ENCODE measurements at places on chromosomes 3 and 15.

DNA sequence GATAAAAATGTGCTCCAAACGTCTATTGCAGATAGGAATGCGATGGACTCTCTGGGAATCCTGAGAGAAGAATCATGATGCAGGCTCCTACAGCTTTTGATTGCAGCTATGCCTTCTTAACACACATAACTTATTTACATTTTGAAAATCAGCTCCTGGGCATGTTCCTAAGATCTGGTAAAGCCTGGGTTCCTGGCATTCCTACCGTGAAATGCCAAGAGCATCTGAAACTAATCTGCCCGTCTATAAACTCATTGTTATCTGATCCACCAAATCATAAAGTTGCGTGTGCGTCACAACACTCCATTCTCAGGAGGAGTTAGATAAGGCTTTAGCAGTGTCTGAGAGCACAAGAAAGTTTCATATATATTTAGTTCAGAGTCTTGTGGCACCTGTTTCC lies 79.0 kb upstream of the VGLL3 start:
- DNase-seq = no peak

DNA sequence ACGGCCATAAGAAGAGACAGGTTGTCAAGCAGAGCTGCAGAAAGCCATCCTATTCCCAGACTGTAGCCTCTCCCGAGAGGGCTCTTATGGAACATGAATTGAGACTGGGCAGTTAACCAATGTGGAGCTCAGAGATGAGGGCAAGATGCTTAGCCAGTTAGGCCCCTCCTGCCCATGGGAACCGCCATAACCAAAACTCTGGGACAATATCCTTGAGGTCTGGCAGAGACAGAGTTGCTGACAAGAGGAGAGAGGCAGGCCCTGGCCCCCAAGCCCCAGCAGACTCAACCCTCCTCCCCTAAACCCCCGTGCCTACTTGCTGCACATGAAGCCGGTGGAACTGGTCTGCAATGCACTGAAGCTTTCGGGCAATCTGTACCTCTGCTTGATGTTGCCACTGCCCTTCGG lies 4.8 kb downstream of the BMF start:
- DNase-seq = no peak

GRCh38 chr15:34246276-34246976 lies 21.6 kb downstream of the EMC4 start:
- no peak for DNase-seq

- no peak for DNase-seq
Observed at GRCh38 chr3:43399034-43399433, 112.7 kb downstream of the SNRK start.

DNA sequence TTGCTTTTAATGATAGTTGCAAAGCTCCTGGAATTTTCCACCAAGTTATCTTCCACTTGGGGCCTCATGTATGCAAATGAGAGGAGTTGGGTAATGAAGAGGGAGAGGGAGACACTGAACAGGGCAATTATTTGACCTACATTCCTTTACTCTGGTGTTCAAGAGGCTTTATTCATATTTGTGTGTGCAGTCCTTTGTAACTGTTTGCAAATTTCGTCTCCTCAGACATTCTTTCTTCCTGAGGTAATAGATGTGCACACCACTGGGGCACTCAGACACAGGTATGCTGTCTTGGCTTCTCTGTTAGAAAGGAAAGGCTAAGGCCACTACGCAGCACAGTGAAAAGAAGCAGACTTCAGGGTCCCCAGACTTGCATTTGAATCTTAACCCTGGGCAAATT lies 189.7 kb upstream of the IL12A start:
- no peak for DNase-seq

GRCh38 chr15:87045746-87046145 lies 966.1 kb downstream of the AGBL1 start:
- no peak for DNase-seq

DNA sequence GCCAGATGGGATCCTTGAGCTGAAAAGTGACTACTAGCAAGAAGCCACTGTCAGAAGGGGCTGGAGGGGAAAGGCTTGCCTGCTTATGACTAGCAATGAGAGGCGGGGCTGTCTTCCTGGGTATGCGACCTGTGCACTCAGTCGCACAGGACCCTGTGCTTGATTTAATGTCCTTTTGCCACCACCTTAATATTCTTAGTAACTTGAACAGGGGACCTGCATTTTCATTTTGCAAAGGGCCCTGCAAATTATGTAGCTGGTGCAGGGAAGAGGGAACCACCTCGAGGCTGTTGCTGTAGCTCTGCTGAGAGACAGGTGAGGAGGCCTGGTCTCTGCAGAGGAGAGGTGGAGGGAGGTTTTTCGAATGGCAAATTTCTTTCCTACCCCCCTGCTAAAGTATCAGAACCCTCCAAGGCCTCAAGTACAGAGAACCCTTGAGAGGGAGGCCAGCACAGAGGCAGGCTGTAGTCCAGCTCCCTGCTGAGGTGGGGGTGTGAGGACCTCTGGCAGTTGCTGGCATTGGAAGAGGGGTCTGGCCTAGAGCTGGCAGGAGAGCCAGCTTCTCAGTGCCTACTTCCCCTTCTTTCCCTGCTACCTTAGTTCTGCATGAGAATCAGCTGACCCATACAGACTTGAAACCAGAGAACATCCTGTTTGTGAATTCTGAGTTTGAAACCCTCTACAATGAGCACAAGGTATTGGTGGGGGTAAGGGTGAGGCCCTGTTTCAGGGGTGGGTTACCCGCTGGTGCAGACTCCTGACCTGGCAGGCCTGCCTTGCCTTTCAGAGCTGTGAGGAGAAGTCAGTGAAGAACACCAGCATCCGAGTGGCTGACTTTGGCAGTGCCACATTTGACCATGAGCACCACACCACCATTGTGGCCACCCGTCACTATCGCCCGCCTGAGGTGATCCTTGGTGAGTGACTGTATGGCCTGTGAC lies 11.4 kb downstream of the CLK3 start:
- DNase-seq = no peak

DNA sequence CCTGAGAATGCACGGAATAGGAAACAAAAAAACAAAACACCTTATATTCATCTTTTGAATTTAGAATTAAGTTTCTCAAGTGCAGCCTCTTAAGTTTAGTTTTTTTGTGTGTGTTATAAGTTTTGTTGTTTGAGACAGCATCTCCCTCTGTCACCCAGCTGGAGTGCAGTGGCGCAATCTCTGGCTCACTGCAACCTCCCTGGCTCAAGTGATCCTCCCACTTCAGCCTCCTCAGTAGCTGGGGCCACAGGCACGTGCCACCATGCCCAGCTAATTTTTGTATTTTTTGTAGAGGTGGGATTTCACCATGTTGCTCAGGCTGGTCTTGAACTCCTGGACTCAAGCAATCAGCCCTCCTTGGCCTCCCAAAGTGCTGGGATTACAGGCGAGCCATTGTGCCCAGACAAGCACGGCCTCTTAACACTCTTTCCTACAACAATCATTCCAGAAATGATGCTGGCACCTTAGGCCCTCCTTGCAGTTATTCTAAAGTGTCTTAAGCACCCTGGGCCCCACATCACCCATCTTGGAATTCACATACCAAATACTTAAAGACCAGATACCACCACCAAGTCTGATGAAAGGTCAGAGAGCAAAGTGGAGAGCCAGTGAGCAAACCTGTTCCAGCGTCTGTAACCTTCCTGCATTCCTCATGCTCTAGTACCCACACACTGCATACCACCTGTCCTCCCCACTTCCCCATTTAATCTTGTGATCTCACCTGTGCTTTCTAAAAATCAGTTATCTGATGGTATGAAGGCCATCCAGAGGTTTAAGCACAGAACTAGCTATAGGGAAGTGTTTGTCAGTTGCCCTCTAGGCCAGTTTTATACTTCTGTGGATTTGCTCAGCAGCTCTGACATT lies 6.9 kb upstream of the SPG11 start:
- no peak for DNase-seq

DNA sequence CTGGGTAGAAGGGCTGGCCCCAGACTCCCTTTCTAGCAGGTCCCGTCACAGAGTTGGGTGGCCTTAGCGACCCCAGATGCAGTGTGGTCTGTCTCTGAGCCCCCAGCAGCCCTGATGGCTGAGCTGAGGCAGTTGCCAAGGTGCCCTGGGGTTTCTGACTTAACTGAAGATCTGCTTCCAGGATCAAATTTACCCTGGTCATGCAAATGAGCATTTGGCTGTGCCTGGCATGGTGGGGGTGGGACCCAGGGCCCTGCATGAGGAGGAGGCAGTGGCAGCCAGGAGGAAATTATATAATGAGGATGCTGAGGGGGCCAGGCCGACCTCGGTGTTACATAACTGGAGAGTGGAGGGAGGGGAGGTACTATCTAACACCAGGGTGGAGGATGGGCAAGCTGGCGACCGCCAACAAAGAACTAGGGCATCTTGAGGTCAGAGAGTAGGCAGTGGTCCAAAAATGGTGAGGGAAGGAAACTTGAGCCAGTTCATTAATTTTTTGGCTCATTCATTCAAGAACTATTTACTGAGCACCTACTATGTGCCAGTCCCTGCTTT lies 16.4 kb downstream of the PLEKHO2 start:
- no peak for DNase-seq

DNA sequence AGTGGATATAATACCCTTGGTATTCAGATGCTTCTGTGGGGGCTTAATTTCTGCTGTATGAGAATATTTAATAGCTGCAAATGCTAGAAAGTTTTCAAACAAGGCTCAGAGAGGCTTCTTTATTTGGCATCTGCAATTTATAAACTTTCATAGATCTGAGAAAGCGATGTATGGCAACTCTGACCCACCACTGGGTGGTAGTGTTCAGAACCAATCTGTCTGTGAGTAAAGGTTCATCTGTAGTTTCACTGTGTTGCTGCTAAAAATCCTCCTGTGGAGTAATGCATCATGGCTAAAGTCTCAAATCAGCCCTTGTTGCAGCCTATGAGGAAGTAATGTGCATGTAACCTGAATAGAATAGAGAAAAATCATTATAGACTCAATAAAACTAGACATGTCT lies 47.4 kb downstream of the CLSTN2 start:
- no peak for DNase-seq

GRCh38 chr3:52770496-52771333 lies at the start of gene NEK4:
Gene NEK4 (minus strand): TSS chr3:52770940. CDS start chr3:52770746, 194 bp downstream.
- DNase-seq = peak; percentile 81

DNA sequence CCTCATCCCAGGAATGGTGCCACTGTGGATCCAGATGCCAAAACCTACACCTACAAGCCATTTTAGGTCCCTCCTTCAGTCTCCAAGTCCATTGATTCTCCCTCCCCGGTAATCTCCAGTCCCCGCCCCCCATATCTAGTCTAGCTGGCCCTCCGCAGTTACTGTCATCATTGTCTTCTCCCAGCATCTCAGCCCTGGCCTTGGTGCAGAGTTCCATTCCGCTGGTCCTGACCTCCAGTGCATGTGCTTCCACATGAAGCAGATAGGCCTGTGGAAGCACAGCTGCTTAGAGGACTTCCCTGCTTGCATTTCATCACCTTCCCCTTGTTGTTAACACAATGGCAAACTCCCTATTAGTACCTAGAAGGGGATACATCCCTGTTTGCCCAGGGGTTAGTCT lies 331.8 kb downstream of the LRTM1 start:
- no peak for DNase-seq

DNA sequence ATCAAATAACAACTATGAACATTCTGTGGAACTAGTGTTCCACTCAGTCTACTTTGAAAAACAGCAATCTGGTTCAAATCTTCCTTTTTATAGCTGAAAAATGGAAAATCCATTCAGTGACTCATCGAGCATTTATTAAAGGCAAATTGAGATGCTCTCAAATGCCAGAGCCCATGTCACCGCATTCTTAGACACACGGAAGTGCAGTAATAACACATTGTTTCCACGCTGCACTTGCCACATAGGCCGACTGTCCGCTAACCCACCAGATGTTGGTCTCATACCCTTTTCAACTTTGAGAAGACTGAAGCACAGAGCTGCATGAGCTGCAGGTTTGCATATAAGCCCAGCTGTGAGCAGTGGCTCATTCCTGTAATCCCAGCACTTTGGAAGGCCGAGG lies 95.9 kb downstream of the TMEM266 start:
- no peak for DNase-seq

DNA sequence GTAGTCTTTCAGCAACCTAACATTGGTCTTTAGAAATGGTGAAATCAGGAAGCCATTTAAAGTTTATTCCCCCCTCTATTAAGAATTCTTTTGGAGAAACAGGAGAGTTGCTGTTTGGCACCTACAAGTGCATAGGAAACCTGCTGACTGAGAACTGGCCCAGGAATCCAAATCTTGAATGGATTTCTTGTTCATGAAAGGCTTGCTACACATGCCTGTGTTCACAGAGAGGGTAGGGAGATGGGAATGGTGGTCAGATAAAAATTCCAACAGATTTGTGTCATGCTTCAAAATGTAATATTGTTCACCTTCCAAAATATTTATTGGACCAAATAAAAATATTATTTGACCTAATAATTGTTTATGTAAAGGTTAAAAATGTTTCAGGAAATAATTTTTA lies 24.2 kb upstream of the ZPLD1 start:
- no peak for DNase-seq

DNA sequence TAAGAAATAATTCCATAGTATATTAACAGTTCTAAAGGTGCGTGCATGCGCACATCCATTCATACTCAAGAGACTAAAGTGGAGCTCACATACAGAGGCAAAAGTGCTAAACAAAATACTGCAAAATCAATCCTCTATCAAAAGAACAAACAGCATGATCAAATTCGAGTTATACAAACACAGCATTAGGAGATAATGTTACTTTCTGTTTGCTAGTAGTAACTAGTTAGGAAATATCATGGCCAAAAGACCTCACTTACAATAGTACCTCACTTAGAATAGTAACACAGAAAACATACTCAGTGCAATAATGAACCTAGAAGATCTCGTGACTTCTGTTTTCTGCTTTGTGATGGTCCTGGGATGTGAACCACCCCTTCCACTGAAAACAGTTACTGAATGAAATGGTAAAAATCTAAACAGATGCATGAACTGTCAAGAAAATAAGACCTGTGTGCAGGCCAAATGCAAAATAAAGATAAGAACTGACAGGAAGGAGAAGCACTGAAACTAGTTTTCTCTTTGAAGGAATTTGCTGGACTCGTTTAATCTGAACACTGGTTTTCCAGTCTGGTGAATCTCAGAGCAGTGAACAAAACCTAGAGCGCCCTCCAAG lies 20.9 kb upstream of the CEMIP start:
- no peak for DNase-seq

GRCh38 chr3:44966795-44967278 lies 9.1 kb downstream of the ZDHHC3 start:
- no peak for DNase-seq

DNA sequence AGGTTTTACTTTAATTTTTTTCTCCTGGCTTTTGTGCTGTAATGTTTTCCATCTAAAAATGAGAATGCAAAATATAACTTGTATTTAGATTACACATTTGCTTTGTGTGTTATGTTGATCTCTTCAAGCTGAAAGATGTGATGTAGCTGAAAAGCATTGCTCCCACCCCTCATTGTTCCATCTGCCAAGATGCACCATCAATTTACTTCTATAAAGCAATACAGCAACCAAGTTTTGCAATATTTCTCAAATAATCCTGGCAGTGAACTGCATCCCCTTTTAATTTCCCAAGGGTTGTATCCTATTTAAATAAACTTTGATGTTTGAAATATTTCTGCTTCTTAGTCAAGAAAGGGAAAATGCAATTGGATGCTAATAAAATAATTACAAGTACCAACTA lies 52.6 kb upstream of the DUT start:
- no peak for DNase-seq

All from stimulated activated CD4-positive, alpha-beta T cell treated with anti-CD3 and anti-CD28 coated beads, Interleukin-12 subunit alpha, Interleukin-12 subunit beta, amount 100 ng/mL, for 48 hours (primary cell).